Activated T-helper 1 cell treated with anti-CD3 and anti-CD28 coated beads, Interleukin-2, amount 50 U/mL, for 16 hours (primary cell): ENCODE measurements at places on chromosomes 12 and 14.

DNA sequence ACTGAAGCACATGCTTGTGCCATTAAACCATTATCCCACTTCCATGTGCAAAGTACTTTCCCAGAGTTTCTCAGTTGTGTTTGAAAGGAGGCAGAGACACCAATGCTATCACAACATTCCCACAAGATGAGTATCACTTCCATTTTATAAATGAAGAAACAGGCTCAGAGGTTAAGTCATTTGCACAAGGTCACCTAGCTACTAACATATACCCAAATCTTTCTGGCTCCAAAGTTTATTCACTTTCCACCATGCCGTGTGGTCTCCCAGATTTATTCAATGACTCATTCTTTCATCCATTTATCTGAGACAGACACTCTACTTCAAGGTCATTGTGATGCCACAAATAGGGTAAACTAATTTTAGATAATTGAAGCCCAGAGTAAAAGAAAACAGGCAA lies 9.4 kb downstream of the ART4 start:
- no peak for DNase-seq

GRCh38 chr12:49838973-49839633 lies 3.8 kb downstream of the BCDIN3D start:
- DNase-seq = no peak

DNA sequence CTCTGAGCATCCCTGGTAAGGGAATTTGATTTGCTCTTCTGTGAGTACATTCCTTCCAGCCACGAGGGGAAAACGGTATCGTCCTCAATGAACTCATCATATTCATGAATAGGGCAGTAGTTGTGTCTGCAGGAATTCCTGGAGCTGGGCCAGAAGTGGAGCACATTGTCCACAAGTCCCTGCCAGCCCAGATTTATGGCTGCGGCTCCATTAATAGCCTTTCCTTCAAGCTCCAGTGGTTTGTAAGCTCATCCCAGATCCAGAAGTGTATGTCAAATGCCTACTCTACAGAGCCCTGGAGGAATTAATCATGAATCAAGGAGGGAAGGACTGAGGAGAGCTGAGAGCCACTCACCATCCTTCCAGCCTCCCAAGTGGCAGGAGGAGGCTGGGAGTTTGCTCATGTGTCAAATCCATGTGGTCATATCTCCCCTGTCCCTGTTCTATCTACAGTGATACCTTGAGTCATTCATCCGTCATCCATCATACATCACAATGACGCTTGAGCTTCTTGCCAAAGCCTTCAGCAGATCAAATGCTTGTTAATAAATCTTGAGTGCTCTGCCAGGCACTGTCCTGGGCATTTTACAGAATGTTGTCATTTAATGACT lies 65.5 kb downstream of the SVOP start:
- no peak for DNase-seq

GRCh38 chr14:52935833-52936232 lies 15.0 kb downstream of the FERMT2 start:
- no peak for DNase-seq

- no peak for DNase-seq
These were observed 86.4 kb downstream of the EML1 start for GRCh38 chr14:99879401-99880295.

GRCh38 chr12:39905152-39905551 lies 200.7 kb downstream of the SLC2A13 start:
- no peak for DNase-seq

- DNase-seq = no peak
These were observed 84.5 kb upstream of the RTL1 start for GRCh38 chr14:100988011-100988410.

- no peak for DNase-seq
These were observed 45.6 kb downstream of the C14orf132 start for GRCh38 chr14:96084796-96085195.

DNA sequence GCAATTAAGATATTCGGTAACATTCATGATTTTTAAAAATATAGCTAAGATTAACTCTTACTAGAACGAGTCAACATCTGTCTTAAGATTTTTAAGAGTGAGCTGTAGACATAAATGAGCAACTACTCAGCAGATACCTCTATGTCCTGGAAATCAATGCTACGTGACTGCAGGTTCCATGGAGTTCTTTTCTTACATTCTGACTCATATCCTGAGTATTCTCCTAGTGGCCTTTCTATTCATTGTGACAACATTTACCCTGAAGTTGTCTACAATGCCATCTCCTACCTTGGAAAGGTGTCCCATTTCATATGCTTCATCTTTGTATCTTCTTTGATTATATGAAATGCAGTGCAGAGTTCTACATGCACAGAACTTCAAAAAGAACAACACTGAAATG lies 59.9 kb downstream of the PKP2 start:
- no peak for DNase-seq

GRCh38 chr12:34021071-34021470 lies 1.2 kb upstream of the ALG10 start:
- DNase-seq = no peak

DNA sequence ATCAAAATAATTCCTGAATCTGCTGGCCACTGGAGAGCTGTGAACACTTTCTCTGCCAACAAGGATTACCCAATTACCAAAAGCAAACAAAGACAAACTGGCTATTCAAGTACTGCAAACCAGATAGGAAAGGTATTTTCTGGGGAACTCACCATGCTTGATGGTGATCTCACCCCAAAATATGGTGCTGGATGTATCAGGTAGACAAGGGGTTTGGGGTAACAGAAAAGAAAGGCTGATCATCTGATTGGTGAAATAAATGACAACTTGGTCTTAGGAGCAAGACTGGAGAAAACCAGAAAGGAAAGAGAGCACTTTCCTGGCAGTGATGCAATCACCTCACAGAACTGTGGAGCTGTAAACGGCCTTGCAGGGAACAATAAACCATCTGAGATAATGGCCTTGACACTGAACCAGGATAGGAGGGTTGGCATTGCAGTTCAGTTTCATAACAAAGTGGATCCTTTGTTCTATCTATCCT lies 31.0 kb upstream of the NPFF start:
- no peak for DNase-seq

- DNase-seq = no peak
These were observed 9.1 kb upstream of the HOXC4 start for GRCh38 chr12:54044425-54045103.

DNA sequence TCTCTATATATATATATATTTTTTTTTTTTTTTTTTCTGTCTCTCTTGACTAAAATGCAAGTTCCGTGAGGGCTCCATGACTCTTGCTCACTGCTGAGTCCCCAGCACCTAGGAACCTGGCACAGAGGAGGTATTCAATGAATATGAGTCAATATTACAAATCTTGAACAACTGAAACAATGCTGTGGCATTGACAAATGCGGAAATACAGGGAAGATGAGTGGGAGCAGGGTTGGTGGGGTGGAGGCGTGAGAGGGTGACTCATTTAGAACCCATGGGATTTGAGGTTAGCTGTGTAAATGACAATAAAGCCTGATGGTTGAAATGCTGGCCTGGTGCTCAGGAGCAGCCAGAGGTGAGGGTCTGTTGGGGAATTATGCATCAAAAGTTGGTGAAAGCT lies 121.7 kb upstream of the FUT8 start:
- no peak for DNase-seq

GRCh38 chr12:21552635-21553328 lies 26.7 kb downstream of the SPX start:
- DNase-seq = no peak

- no peak for DNase-seq
These were observed 4.0 kb downstream of the MYL2 start for GRCh38 chr12:110916295-110916875.
